Stimulated activated CD4-positive, alpha-beta T cell treated with anti-CD3 and anti-CD28 coated beads, Interleukin-12 subunit alpha, Interleukin-12 subunit beta, amount 100 ng/mL, for 48 hours (primary cell): ENCODE measurements at places on chromosomes 1 and 21.

DNA sequence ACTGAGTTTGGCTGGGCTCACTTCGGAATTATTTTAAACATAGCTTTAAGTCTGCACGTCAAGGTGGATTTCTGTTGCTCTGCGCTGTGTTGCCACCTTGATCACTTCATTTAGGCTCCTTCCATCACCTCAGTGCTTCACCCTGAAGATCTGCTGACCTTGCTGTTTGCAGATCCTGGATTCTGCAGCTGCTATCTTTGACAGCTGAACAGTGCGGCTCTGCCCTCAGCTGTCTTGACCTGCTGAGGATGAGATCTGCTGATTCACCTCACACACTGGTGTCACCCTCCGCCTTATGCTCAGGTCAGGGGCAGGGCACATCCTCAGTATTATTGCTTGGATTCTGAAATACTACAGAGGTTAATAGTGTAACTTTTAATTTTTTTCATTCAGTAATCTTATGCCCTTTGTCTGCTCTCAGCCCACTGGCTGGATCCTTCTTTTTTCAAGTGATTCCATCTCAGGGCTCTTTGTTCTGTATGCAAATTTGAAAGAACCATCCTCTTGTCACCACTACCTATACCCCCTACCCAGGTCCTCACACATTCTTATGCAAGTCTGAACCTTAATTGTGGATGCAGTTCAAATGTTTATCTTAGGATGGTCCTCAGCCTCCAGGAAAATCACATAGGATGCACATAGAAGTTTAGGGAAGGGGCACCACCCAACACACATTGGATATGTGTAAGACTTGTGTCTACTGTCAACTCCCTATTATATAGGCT is 364.0 kb downstream of the OLFM3 start:
- no peak for DNase-seq

GRCh38 chr21:37358397-37358796 is 8.2 kb upstream of the DYRK1A start:
- no peak for DNase-seq

- DNase-seq = no peak
Observed at GRCh38 chr1:25871704-25872494, 3.6 kb downstream of the PAQR7 start.

GRCh38 chr21:42737951-42738590 is 84.7 kb downstream of the PDE9A start:
- DNase-seq = no peak

- DNase-seq = no peak
Observed at GRCh38 chr21:20010691-20011200, 987.5 kb upstream of the NCAM2 start.

- DNase-seq = no peak
Observed at GRCh38 chr1:121518726-121519041, 333.9 kb downstream of the SRGAP2C start.
